ENCODE measurements at places on chromosomes 12 and 14. TPM values are rescaled to one million over a fixed set of nuclear protein-coding genes. Genes with fewer than 3 reads are reported as not detected.

Gene ARHGDIB
- 13.8 TPM for total RNA-seq

Gene SLC39A2
- total RNA-seq: 0.60 TPM

Gene CD69
- total RNA-seq: not detected

Gene LRRC10
- not detected for total RNA-seq

Gene AHNAK2
- total RNA-seq: 183 TPM

Gene POTEM
- total RNA-seq: not detected

Gene RERG
- 83.8 TPM for total RNA-seq

Gene RNF10
- 177 TPM for total RNA-seq

Gene HDAC7
- total RNA-seq: 114 TPM

Gene SLC5A8
- not detected for total RNA-seq

Gene DAO
- not detected for total RNA-seq

Gene TRHDE
- 0.21 TPM for total RNA-seq

Gene NANOG
- total RNA-seq: 0.50 TPM

Gene KSR2
- not detected for total RNA-seq

Gene FAM90A1
- not detected for total RNA-seq

Gene RECQL
- 40.7 TPM for total RNA-seq

Gene NOXRED1
- 0.35 TPM for total RNA-seq

Gene MRPL42
- 52.2 TPM for total RNA-seq

Gene TSHR
- total RNA-seq: not detected

Gene PLA2G1B
- 1.2 TPM for total RNA-seq

Gene DPPA3
- not detected for total RNA-seq

Gene KRT85
- not detected for total RNA-seq

Gene RNFT2
- total RNA-seq: 9.6 TPM

Gene ADAMTS20
- not detected for total RNA-seq

Gene MGAT4C
- total RNA-seq: 0.65 TPM

Gene DCN
- total RNA-seq: 2,230 TPM

Gene ATL1
- total RNA-seq: 7.4 TPM

Gene DEPDC4
- total RNA-seq: 1.4 TPM

Gene LBHD2
- total RNA-seq: not detected

Gene FLRT2
- 181 TPM for total RNA-seq

Gene DHRS4L2
- 17.1 TPM for total RNA-seq

Gene ETFBKMT
- total RNA-seq: 3.7 TPM

Gene CFAP54
- total RNA-seq: 0.24 TPM

Gene HCAR1
- 0.21 TPM for total RNA-seq

Gene EPYC
- not detected for total RNA-seq

Gene AKAP5
- total RNA-seq: 3.4 TPM

Gene NEUROD4
- total RNA-seq: not detected

Gene FGF23
- total RNA-seq: not detected

Gene TPPP2
- not detected for total RNA-seq

Gene SPIC
- not detected for total RNA-seq

Gene DLK1
- 0.86 TPM for total RNA-seq

Gene GPHN
- total RNA-seq: 18.6 TPM

Gene DPY19L2
- 13.9 TPM for total RNA-seq

Gene GPR84
- not detected for total RNA-seq

Gene NID2
- 58.5 TPM for total RNA-seq

Gene NRXN3
- total RNA-seq: 26.4 TPM

Gene DUSP16
- total RNA-seq: 10.3 TPM

Gene KRT82
- not detected for total RNA-seq

Gene LMNTD1
- total RNA-seq: not detected

Gene BATF
- total RNA-seq: not detected

Gene VWF
- total RNA-seq: 0.13 TPM
